CMK (cell line): ENCODE measurements at places on chromosomes 5 and 9.

GRCh38 chr9:82334286-82334685 lies 345.7 kb downstream of the SPATA31D1 start:
- DNase-seq: no peak

- no peak for DNase-seq
Observed at GRCh38 chr5:129099184-129099569, 4.6 kb downstream of the ISOC1 start.

DNA sequence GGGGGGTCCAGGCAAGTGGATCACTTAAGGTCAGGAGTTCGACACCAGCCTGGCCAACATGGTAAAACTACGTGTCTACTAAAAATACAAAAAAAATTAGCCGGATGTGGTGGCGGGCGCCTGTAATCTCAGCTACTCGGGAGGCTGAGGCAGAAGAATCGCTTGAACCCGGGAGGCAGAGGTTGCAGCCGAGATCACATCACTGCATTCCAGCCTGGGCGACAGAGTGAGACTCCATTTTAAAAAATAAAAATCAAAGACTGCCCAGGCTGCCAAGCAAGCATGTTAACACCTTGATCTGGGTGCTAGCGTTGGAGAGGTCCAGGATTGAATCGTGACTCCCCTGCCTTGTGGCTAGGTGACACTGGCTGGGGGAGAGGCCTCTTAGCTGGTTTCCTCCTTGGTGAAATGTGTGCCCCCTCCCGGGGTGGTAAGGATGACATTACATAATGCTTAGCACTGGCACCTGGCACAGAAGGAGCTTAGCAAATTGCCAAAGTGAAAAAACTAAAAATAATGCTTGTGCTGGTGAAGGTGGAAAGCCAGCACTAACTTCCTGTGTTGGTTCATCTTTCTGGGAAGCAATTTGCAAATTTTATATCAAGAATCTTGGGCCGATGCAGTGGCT lies 2.2 kb upstream of the CIZ1 start:
- no peak for DNase-seq

GRCh38 chr5:124309241-124309980 lies 437.0 kb downstream of the ZNF608 start:
- no peak for DNase-seq

DNA sequence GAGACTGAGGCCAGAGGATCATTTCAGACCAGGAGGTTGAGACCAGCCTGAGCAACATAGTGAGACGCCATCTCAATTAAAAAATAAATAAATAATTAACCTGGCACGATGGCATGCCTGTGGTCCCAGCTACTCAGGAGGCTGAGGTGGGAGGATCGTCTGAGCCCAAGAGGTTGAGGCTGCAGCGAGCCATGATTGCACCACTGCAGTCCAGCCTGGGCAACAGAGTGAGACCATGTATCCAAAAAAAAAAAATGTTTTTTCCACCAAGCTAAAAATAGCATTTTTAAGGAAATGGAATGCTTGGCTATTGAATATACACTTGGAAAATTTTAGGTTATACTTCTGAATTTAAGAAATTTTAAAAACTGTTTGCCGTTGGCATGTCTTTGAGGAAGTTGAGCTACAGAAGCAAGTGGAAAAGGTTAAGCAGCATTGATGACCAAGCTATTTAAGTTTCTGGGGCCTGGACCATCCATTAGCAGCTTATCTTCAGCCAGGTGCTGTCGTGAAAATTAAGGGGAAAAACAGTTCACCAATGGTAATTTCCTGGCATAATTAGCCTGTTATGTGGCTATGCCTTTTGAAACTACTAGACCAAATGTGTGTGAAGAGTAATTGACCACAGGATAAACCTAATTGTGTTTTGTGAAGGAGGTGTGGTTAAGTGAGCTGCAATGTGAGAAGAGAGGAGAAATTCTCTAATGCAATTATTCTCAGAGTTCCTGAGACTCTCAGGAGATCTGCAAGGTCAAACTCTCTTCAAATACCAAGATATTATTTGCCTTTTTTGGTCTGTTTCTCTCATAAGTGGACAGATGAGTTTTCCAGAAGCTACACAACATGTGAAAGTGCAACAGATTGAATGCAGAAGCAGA lies 21.0 kb downstream of the F2R start:
- DNase-seq: no peak

DNA sequence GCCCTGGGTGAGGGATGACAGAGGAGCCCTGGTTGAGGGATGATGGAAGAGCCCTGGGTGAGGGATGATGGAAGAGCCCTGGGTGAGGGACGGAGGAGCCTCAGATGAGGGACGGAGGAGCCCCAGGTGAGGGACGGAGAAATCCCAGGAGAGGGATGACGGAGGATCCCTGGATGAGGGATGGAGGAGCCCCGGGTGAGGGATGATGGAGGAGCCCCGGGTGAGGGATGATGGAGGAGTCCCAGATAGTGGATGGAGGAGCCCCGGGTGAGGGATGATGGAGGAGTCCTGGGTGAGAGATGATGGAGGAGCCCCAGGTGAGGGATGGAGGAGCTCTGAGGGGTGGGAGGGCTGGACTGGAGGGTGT lies 10.9 kb downstream of the PHF2 start:
- DNase-seq: no peak

DNA sequence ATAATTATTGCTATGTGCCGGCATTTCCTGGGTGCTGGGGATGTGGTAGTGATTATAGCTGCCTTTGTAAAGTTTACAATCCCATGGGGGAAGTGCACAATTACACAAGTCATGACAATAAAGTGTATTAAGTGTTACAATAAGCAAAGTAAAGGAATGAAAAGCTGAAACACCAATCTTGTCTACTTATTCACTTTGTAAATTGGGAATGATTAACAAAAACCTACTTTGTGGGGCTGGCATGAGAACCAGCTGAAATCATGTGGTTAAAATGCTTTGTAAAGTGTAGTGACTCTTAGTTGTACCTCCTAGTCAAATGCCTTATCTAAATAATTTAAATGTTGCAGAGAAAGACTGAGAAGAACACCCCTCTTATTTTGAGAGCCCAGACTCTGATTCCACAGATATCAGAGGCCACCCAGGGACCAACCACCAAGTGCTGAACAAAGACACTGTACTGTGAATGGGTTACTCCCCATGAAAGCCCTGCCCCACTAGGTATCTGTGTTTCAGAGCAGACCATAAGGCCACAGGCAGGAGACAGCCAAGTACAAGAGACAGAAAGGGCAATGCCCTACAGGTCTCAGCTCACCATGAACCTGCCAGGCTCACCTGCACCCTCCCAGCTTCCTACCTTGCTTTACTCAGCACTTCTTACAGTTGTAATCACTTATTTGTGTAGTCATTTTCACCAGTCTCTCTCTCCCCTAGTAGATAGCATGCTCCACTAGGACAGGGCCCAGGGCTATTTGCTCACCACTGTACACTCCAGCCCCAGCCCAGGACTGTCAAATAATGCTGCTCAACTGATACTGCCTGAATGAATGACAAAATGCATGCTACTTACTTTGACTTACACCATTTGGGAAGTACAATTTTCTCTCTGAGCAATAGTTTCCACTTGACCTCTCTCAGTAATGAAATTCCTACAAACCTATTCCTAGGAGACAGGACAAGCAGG lies 101.6 kb upstream of the APC start:
- DNase-seq: no peak
